Tibial artery (tissue), 4 donors: ENCODE measurements at places on chromosomes 6 and 20.

GRCh38 chr6:169172456-169172855 is 81.2 kb downstream of the THBS2 start:
- DNase-seq = peak; percentile 95

DNA sequence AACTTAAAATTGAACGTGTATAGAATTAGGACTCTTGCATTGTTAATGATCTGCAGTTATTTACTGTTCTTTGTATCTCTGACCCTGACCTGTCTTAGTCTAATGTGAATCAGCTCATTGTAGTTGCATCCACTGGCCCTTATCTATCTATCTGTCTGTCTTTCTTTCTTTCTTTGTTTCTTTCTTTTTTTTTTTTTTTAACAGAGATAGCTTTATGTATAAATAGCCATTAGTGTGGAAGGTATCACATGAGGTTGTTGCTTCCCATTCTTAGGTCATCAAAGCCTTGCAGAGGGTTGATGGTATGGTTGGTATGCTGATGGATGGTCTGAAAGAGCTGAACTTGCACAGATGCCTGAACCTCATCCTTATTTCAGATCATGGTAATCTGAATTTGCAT is 59.9 kb downstream of the ENPP1 start:
- DNase-seq = no peak

GRCh38 chr6:91573826-91574416 is 987.0 kb upstream of the MAP3K7 start:
- no peak for DNase-seq

- no peak for DNase-seq
These were observed 23.6 kb downstream of the PGM3 start for GRCh38 chr6:83169511-83169910.

- DNase-seq = no peak
These were observed 199.7 kb downstream of the BCAS1 start for GRCh38 chr20:53870426-53871315.

DNA sequence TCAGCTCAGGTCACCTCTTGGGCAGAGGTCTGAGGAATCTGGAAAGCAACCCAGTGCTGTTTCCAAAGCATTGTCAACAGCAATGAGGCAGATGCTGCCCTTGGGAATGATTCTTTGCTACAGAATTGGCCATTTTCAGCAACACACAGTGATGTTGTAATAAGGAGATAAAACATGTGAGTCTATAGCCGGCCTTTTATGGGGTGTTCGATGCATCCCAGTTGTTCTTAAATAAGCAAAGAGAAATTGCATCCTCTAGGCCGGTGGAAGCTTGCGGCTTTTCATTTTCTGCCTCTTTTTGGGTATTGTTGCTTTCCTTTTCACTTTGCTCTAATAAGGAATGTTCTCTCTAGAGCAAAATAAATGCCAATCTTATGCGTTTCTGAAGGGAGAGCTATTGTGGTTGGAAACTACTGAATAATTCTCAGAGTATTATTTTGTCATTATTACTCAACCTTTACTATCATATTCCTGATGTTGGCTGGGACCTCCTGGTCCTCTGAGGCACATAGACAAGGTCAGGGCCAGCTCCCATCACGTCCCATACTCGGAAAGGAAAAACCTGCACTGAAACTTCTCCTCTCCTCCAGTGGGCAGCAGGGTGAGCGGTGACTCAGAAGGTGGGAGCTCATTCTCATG is 214.2 kb downstream of the CDH26 start:
- DNase-seq = no peak

- no peak for DNase-seq
These were observed 128.0 kb upstream of the MCHR2 start for GRCh38 chr6:100121854-100122609.

DNA sequence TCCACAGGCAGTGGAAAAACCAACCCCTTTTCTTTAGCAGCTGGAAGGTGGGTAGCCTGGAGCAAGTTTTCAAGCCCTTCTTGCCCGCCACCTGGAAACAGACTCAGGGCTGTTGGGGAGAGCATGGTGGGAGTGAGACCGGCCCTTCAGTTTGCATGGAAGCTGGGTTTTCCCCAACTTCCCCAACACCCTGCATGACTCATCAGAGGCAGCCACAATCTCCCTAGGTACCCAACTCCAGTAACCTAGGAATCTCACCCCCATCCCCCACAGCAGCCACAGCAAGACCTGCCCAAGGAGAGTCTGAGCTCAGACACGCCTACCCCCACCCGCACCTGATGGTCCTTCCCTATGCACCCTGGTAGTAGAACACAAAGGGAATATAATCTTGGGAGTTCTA is 86.3 kb upstream of the IRAK1BP1 start:
- no peak for DNase-seq

DNA sequence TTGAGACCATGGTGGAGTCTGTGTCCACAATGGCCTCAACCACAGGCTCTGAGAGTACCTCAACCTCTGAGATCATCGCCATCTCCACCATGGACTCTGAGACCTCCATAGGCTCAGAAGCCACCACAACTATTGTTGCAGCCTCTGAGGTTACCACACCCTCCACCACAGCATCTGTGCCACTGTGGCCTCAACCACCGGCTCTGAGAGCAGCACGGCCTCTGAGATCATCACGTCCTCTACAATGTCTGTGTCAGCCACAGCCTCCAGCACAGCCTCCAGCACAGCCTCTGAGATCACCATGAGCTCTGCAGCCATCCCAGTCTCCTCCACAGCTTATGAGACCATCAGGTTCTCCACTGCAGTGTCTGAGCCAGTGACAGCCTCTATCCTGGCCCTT is 19.4 kb upstream of the MUC21 start:
- no peak for DNase-seq

DNA sequence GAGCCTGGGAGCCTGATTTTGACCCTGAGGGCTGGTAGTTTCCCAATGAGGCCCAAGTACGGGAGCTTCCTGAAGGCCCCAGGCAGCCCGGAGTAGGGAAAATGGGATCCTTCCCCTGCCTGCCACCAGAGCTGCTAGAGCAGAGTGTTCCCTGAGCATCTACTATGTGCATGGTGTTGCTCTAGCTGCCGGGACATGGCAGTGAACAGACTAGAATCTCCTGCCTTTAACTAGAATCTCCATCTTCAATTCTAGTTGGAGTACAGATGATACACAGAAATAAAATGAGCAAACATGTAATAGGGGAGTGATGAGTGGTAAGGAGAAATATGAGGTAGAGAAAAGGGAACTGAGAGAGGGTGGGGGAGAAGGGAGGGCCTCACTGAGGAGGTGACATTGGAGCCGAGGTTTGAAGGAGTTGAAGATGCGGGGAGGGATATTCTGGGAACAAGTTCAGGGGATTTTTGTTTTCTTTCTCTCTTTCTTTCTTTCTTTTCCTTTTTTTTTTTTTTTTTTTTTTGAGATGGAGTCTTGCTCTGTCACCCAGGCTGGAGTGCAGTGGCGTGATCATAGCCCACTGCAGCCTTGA is 18.5 kb downstream of the VSTM2L start:
- DNase-seq = no peak

GRCh38 chr6:152122434-152122833 is 315.0 kb downstream of the ESR1 start:
- no peak for DNase-seq
